Left hindlimb (tissue), 1 donor: ENCODE measurements at places on chromosomes 1 and 21.

GRCh38 chr1:54305906-54306514, 100.2 kb downstream of the SSBP3 start:
- DNase-seq, result no peak

DNA sequence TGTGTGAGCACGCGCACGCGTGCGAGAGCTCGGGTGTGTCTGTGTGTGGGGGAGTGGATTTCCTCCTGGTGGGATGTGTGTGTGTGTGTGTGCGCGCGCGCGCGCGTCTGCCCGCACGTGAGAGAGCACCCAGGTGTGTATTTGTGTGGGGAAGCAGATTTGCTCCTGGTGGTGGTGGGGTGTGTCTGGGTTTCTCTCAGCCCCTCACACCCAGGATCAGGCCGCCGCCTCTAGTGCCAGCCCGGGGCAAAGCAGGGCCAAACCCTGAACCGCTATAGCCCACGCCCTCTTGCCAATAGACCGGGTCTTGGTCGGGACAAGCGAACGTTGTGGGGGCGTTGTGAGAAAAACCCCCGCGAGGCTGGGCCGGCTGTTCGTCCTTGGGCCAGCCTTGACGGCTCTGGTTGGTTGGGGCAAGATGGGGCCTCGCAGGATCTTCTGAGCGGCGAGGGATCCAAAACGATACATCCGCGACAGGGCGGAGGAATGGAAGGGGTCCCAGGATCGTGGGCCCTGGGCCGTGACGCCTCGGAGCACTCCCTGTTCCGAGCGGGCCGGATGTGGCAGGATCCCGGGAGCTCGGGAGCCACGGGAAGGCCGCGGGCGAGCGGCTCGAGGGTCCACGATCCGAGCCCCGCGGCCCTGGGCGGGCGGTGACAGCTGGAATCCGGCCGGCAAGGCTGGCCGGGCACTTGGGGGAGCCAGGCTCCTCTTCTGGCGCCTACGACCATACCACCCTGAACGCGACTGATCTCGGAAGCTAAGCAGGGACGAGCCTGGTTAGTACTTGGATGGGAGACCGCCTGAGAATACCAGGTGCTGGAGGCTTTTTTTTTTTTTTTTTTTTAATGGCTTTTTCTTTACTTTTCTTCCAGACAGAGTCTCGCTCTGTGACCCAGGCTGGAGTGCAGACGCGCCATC, 68.2 kb downstream of the RNF187 start:
- DNase-seq, result no peak

DNA sequence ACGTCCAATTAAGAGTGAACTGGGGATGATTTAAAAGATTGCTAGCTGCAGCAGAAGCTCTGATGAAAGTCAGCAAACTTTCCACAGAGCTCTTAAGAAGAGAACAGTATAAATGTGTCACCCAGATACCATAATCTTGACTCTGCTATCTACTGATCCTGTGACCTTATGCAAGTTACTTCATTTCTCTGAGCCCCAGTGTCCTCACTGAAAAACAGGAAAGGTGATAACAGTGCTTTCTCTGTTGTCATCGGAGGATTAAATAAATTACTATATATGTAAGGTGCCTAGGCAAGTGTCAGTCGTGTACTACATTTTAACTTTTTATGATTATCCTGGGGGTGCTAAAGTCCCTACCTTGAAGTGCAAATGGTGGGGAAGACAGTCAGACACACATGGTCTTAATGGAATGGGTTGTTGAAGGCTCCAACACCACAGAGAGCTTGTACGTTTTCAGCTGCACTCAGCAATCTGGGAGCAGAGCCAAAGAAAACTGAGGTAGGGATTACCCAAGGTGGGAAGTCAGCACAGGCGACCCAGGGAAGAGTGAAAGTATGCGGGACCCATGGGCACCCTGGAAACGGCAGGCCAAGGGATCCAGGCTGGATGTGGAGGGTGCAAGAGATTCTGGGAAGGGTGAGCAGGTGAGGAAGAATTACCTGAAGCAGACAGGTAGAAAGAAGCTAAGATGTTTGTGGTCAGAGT, 82.8 kb downstream of the DTL start:
- DNase-seq, result no peak

DNA sequence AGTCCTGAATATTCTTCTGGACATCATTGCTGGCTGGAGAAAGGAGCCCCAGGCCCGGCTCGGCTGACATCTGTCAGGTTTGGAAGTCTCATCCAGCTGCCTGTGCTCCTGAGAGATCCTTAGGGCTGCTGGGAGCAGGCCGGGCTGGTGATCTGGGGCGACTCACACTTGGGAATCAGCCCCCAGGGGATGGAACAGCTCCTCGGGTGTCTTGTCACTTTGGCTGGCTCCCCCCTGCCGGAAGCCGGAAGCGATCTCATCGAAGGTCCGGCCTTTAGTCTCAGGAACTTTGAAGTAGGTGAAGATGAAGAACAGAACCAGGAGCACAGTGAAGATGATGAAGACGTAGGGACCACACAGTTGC, 31.8 kb downstream of the SLC2A1 start:
- no peak for DNase-seq

DNA sequence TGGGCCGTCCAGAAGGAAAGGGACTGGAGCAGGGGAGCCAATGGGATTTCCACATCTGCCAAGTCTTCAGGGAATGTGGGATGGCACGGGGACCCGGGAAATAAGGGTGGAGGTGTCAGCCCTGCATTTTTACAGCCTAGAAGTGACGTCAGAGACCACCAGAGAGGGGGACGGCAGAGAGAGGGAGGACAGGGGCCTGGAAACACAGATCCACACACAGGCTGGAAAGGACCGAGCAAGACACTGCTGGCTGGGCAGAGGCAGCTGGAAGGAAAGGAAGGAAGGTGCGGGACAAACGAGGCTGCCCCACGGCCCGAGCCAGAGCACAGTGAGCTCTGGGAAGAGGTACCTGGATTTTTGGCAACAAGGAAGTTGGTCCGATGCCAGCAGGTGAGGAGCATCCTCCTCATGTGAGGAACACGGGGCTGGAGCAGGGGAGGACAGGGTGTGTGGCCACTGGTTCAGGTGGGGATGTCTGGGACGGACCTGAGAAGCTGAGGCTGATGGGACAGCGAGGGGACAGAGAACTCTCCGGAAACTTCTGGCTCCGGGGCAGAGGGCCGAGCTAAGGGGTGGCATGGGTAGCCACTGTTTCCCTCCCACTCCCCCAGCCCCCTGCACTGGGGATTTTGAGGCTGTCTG, 138.3 kb downstream of the PGBD5 start:
- no peak for DNase-seq

DNA sequence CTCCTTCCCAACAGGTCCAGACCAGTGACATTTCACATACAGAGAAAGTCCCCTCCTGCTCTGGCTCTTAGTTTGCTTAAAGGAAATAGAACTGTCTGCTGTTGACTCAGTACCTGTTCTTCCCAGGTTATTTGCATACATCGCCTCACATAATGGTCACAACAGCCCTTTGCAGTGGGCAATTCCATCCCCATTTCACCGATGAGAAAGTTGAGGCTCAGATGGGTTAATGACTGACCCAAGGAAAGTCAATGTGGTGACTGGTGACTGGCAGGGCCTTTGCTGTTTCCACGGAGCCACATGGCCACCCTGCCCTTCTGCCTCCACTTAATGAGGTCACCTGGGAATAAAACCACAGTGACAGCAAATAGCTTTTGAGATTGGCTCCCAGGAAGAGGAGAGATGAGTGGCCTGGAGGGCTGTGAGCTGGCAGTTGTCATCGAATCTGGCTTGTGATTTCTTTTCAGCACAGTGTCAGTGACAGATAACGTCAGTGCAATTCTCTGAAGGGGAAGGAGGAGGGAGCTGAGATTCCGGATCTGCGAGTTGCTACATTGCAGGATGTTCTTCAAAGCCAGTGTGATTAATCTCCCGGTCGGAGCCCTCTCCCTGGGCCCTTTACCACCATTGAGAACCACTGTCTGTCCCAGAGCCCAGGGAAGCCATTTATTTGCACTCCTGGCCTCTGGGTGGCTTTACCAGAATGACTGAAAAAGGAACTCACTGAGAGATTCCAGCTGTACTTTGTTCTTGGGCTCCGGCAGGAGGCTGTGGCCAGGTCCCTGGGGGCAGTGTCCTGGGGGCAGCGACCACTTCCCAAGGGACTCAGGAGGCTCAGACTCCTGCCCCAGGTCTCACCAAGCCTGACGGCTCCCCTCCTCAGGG, 117.2 kb downstream of the CNIH3 start:
- no peak for DNase-seq

DNA sequence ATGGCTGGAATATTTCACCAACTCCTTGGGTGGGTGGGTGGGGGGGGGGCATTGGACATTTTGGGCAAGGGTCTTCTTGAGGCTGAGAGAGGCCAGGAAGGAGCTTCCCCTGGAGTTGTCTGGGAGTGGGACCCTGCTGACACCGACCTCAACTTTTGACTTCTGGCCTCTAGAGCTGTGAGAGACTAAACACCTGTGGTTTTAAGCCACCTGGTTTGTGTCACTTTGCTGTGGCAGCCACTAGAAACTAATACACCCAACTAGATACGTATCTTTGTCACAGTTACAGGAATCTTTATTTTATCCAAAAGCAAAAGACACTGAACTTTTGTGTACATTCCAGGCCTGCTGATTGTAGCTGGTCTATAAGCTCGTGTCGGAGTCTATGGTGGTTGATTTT, 9.9 kb upstream of the RIPK4 start:
- DNase-seq, result no peak

- no peak for DNase-seq
Measured at GRCh38 chr1:116382321-116382720, 9.3 kb downstream of the ATP1A1 start.

DNA sequence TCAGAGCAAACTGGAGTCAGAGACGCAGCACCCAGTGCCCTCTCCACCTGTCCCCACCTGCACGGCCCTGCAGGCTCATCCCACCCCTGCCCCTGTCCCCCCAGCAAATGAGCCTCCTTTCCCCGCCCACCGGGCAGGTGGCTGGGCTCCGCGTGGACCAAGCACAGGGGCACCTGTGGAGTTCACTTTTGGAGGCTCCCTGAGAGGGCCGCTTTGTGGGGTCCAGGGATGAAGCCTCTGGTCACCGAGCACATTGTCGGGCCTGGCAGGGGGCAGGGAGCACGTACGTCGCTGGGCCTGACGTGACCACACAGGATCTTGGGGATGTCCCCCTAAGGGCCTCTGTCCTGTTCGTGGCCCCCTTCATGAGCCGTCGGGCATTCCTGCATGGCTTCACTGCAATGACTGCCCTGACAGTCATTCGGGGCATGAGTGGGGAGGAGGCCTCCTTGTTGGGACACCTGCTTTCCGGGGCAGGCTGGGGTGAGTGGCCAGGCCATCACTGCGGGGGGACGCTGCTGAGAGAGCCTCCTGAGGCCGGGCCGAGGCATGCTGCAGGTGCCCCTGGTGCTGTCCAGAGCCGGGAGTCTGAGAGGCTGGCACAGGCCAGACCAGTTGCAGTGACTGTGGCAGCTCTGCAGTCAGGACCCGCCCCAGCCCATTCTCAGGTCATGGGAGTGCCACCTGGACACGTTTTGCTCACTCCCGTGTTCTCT, 19.7 kb downstream of the SLX9 start:
- DNase-seq, result no peak

GRCh38 chr1:29713857-29714256, 477.5 kb downstream of the PTPRU start:
- DNase-seq, result no peak

GRCh38 chr1:54967372-54967771, 13.1 kb upstream of the TMEM61 start:
- no peak for DNase-seq

DNA sequence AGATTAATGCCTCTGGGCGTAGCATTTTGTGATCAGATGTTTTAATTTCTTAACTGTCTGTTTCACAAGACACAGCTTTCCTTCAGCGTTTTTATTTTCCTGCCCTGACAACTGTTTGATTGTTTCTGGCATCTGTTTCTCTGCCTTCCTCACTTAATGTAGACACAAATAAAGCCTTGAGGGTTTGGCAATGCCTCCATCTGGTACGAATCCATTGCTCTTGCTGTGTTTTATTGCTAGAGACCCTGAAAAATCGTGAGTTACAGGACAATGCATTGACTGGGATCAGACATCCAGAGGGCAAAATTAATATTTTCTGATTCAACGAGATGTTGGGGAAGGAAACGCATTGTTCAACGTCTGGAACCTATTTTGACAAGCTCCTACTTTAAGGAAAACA, 363.5 kb downstream of the MRPL39 start:
- no peak for DNase-seq

GRCh38 chr1:212677573-212677972, 22.1 kb downstream of the BATF3 start:
- no peak for DNase-seq

DNA sequence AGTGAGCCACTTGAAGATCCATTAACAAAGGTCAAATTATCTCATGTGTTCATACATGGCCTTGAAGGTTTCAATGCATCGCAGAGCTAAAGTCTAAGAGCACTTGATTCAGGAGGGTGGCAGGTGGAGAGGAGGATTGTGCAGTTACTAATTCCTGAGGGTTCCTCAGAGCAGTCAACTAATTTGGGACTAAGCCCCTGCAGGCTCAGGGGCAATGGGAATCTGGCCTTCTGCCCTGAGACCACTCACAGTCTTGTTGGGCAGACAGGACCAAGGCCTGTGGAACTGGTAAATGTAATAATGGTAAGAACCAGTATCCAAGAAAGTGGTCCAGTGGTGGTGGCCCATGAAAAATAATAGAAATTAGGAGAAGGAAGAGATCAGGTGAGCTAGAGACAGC, 127.4 kb upstream of the HMGB4 start:
- no peak for DNase-seq

DNA sequence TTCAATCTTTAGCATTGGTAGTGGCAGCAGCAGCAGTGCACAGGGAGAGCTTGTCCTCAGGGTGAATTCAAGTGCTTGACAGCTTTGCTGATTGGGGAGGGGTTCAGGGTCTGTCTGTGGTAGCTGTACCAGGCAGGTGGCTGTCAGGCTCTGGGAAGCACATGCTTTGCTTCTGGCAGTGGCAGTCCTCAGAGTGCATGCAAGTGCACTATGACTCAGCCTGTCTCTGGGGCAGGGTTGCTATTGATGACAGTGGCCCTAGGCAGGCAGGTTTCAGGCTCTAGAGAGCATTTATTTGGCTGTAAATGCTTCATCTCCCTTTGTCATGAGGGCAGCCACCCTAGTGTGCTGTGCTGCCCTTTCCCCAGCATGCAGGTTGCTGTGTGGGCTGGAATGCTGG, 251.9 kb upstream of the LRRC7 start:
- no peak for DNase-seq

DNA sequence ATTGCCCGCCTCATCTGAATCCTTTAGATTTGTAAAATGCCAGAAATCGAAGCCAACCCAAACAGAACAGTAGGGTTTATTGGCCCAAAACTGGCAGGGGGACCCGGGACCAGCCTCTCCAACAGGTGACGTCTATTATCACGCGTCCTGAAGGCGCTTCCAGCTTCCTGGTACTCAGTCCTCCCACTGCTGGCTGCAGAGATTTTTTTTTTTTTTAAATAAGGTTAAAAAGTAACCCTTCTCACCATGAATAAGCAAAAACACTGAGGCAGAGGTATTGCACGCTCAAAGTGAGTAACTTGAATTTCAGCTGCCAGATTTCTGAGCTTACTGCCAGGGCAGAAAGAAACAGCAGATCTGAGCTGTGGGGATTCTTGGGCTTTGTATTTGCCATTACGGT, 54.4 kb upstream of the GCLM start:
- DNase-seq, result no peak

DNA sequence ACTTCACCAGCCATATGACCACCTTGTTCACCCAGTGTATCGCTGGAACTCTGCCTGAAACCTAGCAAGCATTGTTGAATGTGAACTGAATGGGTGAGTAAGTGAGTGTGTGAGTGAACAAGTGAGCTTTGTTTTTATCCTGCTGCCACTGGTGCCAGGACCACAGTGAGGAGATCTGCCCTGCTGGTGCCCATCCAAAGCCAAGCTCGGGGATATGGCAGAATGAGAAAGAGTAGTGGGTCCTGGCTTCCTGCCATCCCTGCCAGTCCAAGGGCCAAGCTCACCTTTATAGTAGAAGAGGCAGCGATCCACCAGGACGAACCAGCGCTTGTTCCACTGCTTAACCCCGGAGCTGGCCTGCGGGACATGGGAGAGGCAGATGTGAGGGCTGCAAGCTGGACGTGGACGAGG, 53.4 kb upstream of the GOLT1A start:
- DNase-seq, result no peak
